ENCODE measurements at places on chromosomes 6 and 20.

DNA sequence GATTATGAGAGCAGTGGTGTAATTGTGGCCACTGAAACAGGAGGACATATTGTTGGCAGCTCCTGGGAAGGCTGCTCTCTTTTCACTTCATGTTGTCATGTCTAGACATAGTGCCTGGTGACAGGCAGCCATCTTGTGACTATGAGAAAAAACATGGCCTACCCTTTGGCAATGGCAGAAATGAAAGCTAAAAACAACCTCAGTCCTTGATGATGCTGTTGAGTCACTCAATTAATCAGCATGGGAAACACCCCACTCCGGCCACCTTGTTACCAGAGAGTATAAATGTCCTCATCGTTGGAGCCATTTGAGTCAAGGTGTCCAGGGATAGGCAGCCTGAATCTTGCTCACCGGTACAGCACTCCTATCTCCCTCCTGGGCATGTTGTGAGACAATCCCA, 31.2 kb upstream of the HMGA1 start:
- no peak for DNase-seq

GRCh38 chr20:44496976-44497375, 21.3 kb downstream of the TTPAL start:
- no peak for DNase-seq

DNA sequence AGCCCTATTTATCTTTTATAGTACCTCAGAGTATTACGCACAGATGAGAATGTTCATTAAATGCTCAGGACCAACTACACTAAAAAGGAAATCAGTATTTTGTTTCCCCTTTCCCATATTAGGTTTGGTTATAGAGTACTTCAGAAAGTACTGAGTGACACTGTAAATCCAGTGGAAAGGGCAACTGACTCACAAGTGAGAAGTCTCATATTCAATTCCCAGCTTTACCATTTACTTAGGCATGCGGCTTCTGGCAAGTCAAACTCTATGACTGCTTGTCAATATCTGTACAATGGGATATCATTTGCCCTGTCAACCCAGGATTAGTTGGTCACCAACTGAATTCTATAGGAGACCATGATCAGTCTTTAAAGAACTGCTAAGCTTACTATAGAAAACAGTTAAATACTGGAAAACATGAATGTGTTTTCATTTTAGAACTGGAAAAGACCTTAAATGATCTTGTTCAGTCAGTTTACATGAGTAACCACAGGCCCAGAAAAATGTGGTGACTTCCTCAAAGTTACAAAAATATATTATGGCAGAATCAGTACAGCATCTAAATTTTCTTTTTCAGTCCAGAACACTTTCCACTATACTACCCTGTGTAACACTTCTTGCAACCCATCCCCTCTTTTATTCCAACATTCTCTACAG, 3.6 kb downstream of the MAP3K7 start:
- no peak for DNase-seq

GRCh38 chr6:56144538-56145324, 102.6 kb downstream of the COL21A1 start:
- DNase-seq, result no peak

DNA sequence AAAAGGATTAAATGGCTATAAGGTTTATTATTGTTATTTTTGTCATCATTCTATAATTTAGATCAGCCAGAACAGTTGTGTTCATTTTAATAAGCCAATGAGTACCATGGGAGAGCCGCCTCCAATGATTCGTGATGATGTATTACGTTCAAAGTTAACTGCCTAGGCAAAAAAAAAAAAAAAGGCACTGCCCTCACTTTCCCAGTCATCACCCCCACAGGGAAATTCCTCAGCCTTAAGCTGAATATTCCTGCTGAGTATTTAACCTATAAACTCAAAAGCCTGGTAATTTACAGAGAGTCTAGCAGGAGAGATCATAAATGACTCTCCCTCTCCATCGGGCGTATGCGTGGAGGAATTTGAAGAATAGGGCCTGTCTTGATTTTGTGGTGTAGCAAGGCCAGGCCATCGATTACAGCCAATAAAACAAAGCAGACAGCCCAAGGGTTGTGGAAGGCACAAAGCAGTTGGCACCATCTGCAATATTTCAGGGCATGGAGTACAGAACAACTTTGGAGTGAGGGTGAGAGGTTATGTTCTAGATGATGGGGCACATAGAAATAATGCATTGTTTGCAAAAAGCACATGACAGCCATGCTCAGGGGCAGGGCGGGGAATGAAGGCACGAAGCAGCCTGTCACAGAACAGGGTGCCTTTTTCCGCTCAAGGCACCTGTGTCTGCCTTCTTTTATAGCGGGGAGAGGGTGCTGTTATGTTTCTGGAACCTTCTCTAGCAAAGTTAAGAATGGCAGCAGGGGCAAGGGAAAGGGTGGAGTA, 138.2 kb upstream of the DTNBP1 start:
- no peak for DNase-seq
